ENCODE measurements at places on chromosomes 5 and 9.

DNA sequence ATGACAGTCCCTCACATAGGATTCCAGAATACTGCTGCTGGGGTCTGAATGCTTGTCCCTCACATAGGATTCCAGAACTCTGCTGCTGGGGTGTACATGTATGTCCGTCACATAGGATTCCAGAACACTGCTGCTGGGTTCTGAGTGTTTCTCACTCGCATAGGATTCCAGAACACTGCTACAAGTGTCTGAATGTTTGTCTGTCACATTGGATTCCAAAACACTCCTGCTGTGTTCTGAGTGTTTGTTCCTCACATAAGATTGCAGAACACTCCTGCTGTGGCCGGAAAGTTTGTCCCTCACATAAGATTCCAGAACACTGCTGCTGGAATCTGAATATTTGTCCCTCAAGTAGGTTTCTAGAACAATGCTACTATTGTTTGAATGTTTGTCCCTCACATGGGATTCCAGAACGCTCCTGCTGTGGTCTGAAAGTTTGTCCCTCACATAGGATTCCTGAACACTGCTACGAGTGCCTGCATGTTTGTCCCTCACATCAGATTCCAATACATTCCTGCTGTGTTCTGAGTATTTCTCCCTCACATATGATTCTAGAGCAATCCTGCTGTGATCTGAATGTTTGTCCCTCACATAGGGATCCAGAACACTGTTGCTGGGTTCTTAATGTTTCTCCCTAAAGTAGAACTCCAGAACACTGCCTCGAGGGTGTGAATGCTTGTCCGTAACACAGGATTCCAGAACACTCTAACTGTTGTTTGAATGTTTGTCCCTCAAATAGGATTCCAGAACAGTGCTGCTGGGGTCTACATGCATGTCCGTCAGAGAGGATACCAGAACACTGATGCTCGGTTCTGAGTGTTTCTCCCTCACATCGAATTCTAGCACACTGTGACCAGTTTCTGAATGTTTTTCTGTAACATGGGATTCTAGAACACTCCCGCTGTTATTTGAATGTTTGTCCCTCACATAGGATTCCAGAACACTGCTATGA, 200.4 kb downstream of the FOXD4L6 start:
- no peak for DNase-seq

GRCh38 chr5:148949841-148950470, 112.9 kb downstream of the SH3TC2 start:
- no peak for DNase-seq

DNA sequence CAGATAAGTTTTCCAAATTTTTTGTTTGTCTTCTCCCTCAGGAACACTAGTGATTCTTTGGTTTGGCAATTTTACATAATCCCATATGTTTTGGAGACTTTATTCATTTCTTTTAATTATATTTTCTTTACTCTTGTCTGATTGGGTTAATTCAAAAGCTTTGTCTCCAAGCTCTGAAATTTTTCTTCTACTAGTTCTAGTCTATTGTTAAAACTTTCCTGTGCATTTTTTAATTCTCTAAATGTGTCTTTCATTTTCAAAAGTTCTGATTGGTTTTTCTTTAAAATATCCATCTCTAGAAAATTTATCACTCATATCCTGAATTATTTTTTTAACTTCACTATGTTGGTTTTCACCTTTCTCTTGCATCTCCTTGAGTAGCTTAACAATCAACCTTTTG, 92.2 kb downstream of the INVS start:
- DNase-seq = no peak

- DNase-seq = peak; percentile 70
Measured at GRCh38 chr9:38018958-38019602, 49.9 kb downstream of the SHB start.

DNA sequence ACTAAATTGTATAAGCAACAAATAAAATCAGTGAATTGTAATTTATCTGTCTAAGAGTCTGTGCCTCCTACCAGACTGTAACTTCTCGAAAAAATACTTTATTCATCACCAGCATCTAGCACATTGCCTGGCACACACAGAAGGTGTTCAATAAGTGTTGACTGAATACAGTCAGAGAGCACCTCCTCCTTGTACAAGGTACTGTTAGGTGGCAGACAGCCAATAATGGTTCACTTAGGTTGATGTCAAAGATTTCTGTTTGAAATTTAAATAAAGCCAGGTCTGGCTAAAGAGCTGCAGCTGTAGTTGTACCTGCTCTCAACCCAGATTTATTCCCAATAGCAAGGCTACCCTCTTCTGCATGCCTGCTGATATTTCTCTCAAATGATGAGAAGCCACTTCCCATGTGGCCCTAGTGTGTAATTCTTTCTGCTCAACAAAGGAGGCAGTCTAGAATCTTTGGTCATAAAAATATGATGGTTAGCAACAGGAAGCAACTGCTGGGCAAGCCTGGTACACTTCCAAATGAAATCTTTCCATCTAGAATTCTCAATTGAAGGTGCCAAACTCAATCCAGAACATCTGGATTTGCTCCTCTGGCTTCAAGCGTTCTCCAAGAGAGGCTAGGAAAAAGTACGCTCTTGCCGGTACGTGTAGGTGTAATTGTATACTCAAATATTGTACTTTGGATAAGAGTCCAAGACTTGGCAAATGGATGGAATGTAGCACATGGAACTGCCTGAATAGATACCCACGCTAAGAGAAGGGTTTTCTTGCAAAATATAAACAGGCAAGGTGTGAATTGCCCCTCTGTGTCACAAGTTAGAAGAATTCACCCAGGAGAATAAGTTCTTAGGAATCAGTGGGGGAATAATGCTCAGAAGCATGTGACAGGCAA, 95.6 kb downstream of the NR6A1 start:
- DNase-seq = no peak

- DNase-seq = no peak
Measured at GRCh38 chr9:73162987-73163768, 11.5 kb downstream of the ANXA1 start.

DNA sequence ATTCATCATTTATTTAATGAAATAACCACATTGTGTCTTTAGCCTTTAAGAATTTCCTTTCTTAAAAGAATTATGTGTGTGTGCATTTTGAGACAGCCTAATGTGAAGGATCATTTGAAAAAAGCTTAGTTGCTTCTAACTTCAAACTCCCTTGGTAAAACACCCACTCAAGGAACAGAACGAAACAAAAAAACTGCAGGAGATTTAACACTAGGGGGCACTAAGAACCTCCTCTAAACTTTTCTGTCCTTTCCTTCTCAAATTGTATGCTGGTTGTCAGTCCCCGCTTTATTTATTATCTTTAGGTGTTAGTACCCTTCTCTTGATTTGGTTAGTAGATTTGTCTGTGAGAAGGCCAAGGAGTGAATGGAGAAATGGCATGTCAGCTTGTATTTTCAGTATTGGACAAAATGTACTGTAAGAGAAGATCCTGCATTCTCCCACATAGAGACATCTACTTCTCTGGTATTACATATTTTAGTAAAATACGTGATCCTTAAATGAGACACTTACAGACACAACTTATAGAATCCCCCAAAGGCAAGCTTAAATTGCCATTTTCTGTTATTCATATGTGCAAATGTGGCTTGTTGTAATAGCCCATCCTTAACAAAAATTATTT, 229.7 kb downstream of the MRPS30 start:
- peak; percentile 60 for DNase-seq

GRCh38 chr5:95901676-95902627, 59.7 kb downstream of the ELL2 start:
- DNase-seq = no peak
